Kidney epithelial cell (primary cell): ENCODE measurements at places on chromosomes 12 and 14. TPM values are rescaled to one million over a fixed set of nuclear protein-coding genes. Genes with fewer than 3 reads are reported as not detected.

DNA sequence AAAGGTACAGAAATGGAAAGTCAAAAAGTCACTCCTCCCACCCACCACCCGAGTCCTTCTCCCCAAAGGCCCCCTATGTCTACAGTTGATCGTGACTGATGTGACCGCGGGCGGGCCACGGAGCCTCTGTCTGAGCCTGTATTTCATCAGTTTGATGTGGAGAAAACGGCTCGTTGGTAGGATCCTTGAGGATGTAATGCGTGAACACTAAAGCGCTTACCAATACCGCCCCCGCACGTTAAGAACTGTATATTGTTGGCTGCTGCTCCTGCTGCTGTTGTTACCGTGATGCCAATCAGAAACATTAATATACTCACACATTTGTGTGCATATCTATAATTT lies 24.6 kb upstream of the UBC start:
- no peak for DNase-seq

GRCh38 chr14:56709201-56709600 lies 101.1 kb downstream of the OTX2 start:
- no peak for DNase-seq

DNA sequence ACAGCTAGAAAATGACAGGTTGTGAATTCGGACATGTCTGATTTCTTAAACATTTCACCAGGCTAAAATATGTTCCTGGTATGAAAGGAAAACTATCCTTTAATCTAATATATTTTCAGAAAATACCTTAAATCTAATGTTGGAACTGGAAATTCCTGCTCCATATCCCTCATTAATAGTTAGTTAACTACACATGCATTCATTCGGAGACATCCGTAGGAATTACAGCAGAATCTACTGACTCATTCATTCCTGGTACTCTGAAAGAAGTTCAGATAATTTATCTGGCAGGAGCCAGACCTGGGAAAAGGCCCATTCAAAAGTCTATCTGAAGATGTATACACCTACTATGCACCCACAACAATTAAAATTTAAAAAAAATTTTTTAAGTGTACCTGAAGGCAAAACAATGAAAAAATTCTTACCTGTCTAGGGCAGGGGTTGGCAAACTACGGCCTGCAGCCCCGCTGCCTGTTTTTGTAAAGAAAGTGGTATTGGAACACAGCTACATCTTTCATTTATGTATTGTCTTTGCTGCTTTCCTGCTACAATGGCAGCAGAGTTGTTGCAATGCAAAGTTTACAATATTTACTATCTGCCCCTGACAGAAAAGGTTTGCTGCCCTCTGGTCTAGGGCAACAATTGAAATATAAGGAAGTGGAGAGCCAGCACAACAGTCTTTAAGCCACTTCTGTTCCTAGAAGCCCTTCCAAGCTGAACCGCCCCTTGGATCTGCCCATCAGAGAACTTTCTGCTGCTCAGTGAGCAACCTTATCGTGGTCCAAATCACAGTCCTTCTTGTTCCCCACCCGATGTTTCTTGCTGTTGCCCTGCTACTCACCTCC lies 17.9 kb upstream of the NFYB start:
- DNase-seq: no peak

DNA sequence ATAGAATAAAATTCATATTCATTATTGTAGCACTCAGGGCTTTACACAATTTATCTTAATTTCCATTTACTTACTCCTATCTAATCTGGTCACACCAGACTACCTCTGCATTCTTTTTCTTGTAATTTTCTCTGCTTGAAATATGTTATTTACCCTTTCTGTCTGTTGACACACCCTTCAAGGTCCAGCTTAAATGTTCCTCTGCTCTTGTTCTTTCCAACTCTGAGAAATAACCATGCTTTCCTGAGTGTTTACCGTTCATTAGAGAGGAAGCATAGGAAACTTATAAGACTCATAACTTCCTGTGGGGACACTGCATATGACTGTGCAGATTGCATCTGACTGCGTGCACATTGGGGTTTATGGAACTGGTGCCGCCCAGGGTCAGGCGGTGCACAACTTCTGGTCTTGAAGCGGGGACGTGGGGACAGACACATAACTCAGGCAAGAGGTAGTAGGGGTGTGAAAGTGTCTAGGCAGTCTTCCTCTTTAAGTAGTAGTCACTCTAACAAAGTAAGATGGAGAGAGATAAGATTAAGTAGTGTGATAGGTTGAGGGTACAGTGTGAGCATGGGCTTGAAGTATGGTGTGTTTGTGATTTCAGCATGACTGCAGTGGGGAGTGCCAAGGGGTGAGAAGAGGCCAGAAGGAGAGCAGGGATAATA lies 42.6 kb upstream of the FOXJ2 start:
- no peak for DNase-seq

- DNase-seq: no peak
These were observed 8.6 kb downstream of the NFATC4 start for GRCh38 chr14:24376448-24377070.

- DNase-seq: no peak
These were observed 443.6 kb upstream of the SYT1 start for GRCh38 chr12:78420991-78421390.

DNA sequence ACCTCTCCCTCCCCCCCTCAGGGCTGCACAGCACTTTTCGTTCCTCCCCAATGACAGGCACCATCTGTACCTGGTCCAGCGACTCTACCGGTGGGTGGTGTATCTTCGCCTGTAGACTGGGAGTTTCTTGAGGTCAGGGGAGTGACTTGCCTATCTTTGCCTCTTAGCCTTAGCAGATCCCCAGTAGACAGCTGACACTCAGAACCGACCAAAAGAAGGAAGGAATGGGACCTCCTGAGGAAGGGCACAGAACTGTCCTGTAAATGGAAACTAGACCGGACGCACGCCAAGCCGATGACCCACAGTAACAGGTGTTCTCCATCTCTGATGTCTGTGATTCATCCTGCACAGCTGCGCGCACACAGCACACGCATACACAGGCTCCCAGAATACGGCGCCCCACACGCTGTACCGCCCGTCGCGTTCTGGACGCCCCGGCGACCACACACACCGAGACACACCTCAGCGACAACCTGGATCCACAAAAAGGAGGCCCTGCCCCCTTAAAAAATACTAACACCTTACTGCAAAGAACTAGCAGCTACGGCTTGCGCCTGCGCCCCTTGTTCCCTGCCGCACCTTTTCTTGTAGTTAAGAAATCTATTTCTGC lies 673 bp upstream of the TTC9 start:
- no peak for DNase-seq

Gene MIPOL1
- 7.1 and 11.2 TPM in 2 replicates for total RNA-seq

Gene GNPTAB
- 24.9 and 26.5 TPM in 2 replicates for total RNA-seq

Gene NRXN3
- total RNA-seq: 1.6 TPM in 2 replicates

Gene PLD4
- total RNA-seq: 0.04 and 0.68 TPM in 2 replicates
